NCI-H526 treated with DMSO at 0.1 percent for 48 hours (cell line): ENCODE measurements at places on chromosomes 12 and 14.

DNA sequence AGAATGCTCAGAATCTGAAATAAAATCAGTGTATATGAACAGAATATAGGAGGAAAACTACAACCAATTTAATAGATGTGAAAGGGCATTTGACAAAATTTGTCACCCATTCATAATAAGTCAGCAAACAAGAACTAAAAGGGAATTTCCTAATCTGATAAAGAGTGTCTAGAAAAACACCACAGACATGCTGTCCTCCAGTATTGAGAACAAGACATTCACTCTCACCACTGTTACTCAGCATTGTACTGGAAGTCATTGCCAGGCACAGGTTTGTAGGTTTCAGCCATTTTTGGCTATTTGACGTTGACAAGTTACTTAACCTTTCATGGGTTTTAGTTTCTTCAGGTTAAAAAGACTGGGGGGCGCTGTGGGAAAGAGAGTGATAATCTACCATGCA is 13.2 kb downstream of the EIF2S1 start:
- DNase-seq = no peak

DNA sequence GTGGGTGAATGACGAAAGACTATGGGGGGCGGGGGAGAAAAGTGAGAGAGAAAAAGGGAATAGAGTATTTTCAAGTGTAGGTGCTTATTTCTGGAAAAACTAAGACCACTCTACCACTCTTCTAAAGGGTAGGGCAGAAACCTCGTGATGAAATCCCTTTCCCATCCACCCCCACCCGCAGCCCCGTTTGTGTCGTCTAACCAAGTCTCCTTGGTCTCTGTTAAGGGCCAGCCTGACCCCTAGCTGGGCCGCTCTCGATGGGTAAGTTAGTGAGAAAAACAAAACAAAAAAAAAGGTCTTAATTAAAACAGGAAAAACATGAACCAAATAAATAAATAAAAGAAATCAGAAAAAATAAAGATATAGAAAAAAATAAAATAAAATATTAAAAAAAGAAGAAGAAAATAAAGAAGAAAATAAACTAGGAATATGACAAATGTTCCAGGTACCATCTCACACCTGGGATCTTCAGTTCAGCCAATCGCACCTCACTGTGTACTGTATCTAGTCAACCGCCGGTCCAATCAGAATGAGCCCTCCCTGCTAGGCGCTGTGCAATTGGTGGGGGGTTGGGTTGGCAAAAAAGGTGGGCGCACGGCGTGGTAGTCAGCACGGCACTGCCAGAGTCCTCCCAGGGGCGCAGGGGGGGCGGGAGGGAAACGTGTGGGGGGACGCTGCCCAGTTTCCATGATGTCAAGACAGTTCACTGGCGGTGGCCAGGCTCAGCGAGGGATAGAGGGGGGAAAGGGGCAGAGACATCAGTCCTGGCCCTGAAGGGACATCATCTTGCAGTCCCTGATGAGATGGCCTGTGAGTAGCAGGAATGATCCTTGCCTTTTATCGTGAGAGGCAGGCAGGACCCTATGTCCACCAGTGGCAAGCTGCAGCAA is 9.8 kb upstream of the CDH24 start:
- no peak for DNase-seq

- DNase-seq = no peak
These were observed 194.5 kb upstream of the RGS6 start for GRCh38 chr14:71737760-71738159.

- no peak for DNase-seq
These were observed 31.3 kb upstream of the LALBA start for GRCh38 chr12:48601013-48601756.

DNA sequence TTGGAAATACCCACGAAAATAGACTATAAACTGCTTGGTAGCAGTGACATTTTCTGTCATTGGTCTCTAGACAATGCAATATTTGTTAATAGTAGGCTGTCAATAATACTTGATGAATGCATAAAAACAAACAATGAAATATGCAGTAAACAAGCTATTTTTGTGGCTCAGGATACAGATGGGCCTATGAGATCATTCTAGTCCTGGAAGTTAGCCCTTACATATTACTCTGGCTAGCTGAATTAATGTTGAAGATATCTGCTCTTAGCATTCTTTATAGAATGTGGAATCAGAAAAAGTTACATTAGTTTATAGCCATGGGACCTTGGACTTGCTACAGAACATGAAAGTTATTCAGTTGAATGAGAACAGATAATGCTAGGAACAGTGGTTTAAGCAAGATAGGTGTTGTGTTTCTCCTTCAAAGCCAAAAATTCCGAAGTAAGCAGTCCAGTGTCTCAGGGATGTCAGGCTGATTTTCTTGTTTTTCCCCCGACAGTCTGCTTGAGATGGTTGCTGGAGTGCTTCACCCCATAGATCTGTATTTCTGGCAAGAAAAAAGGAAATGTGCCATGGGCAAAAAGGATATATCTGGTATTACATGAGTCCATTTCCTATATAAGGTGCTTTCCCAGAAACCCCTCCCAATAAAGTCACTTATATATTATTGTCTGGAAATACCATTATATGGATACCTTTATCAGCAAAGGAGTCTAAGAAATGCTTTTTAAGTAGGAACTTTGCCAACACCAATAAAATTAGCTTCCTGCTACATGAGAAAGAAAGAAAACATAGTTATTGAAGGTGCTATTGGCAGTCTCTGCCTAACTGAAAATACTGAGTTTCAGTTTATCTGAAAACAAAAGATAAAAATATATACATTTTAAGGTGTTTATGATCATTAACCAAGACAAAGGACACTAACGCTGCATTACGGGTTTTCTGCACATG is 619.4 kb upstream of the ATP2B1 start:
- DNase-seq = no peak

DNA sequence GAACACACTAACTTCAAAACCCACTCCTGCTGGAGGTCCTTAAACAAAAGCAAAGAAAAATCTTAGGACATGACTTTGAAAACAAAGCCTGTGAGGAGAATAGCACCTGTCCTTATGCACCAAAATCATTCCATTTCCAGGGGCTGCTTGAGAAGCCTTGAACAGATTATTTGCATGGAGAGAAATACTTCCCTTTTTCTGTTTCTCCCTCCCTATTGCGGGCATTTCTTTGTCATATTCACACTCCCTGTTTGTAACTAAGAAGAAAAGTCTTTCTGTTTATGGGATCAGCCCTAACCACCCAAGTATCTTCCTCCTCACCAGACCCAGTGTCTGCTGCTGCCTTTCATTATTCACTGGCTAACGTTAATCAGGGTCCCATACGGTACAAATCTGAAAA is 218.8 kb downstream of the DPF3 start:
- DNase-seq = no peak

- no peak for DNase-seq
These were observed 111.8 kb upstream of the DNM1L start for GRCh38 chr12:32567296-32567674.

GRCh38 chr12:39070775-39071174 is 165.4 kb upstream of the CPNE8 start:
- no peak for DNase-seq

- DNase-seq = no peak
These were observed 17.7 kb upstream of the ASCL1 start for GRCh38 chr12:102939670-102940222.

DNA sequence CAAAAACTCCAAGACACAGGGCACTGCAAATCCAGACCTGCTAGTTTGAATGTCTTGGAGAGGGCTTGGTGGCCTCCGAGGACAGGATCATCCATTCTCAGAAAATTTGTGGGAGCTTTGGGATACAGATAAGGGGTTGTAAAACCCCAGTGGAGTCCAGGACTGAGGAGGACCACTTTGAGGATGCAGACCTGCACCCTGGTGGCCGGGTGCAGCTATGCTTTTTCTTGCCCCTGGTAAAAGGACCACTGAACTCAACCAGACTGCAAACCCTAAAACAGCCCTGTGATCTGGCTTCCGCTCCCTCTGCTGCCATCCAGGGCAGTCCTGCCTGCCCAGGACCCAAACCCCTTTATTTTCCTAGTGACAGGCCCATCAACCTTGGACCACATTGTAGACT is 169.5 kb upstream of the DAAM1 start:
- DNase-seq = no peak

DNA sequence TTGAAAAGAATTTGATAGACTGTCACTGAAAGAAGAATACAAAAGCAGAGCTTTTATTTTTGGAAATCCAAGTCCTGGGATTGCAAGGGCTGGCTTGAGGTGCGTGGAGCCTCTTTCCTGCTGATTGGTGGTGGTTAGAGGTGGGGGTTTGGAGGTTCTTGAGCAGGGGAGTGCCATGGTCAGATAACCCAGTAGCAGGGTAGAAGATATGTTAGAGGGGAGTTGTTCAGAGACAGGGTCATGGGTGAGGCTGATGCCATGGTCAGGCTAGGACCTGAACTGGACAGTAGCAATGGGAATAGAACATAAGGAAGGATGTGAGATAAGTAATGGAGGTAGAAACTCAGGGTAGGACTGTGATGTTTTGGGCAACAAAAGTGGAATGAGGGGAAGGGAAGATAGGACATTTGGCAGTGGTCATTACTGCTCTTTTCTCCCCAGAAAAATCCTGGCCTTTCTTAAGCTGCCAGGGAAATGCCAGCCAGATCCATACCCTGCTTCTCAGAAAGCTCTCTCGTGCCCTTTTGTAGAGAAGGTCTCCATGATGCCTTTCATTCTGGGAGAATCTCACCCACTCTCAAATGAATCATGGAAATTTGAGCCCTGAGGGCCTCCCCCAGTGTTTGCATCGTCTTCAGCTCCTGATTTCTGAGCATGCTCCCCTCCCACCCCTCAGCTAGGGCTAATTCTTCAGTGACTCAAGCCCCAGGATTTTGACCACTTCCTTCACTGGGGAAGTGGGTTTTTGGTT is 9.5 kb downstream of the EMP1 start:
- no peak for DNase-seq

DNA sequence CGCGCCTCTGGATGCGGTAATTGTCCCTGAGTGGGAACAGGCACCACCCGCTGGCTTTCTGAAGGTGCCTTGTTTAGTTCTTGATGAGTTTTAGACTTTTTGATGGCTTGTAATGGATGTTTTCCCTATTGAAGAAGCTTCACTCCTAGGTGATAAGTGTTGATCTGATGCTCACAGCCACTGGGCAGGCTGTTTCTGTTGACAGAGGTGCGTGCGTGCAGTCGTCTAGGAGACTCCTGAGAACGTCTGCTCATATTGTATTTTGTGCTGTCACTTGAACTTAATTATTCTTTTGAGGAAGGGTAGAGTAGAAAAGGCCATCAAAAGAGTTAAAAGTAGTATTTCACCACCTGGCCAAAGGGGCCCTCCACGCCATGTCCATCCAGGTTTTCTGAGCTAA is 70.5 kb downstream of the EP400 start:
- DNase-seq = no peak

DNA sequence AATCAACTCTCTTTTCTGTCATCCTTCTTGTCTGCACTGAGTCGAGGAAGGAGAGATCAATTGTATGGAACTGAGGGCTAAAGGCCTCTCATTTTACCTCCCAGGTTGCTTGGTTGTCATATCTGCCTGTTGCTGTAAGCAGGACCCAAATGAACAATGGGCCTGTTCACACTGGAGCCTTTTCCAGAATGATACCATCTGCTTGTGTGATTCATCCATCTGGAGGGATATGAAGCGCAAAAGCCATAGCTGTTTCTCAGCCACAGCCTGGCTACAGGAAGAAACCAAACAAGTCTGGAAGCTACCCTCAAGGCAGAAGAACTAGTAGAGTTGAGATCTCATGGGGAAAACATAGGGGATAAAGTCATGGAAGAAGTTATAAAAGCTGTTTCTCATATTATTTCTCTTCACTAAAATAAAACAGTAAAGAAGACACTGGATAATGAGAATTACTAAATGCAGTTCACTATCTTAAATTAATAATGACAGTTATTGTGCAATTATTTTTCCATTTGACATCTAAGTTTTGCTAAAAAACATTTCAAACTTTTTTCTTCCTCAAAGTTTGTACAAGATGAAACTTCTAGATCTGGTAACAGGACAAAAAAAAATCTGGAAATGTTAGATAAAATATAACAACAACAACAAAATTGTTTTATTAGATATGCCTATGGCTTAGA is 106.3 kb downstream of the SPTSSA start:
- no peak for DNase-seq

GRCh38 chr12:111907740-111908139 is 65.7 kb downstream of the MAPKAPK5 start:
- no peak for DNase-seq

DNA sequence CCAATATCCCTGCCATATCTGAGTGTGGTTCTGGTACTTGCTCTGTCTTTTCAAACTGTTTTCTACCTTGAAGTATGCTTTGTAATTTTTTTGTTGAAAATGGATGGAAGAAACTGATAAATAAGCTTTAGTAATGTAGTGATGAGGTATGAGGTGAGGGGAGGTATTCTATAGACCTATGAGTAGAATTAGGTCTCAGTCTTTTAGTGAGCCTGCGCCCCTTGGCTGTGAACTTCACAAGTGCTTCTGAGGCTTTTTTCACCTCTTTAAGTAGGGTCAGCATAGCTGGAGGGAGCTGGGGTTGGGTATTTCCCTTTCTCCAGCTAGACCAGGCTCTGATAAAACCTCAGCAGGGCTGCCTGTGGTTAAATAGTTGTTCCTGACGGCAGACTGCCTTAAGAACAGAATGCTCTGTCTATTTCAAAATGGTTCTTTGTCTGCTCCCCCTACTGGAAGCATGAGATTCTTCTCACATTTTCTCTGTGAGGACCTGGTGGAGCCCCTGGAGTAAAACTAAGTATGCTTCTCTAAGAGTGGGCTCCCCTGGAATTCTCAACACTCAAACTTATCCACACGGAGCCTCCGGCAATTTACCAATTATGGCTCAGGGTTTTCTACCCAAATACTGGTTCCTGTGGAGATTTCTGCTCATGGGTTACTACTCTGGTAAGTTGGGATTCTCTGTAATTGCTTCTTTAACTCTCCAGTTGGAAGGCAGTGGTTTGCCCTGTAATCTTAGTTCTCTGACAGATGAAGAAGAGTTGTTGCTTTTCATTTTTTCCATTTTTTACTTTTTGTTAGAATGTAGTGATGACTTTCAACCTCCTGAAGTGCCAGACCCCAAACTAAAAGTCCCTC is 13.1 kb downstream of the KRT5 start:
- no peak for DNase-seq

GRCh38 chr14:33123281-33123680 is 184.6 kb downstream of the NPAS3 start:
- DNase-seq = no peak

GRCh38 chr12:19166387-19166786 is 36.9 kb downstream of the PLEKHA5 start:
- DNase-seq = no peak

DNA sequence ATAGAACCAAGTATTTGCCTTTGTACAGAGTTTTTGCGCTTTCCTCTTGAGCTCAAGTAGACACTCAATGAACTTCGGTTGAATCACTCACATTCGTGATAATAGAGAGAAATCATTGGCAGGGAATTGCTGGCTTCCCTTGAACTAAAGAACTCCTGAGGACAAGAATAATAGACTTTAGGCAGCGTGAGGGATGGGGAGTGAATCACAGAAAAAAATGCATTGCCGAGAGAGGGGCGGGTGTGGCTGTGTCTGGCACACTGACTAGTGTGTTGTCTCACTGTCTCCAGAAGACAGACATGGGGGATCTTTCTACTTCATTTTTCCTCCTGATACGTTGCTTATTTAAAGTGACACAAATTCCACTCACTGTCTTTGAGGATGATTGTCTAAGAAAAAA is 805.2 kb downstream of the BCL11B start:
- DNase-seq = no peak
